Tibial nerve (tissue), 4 donors: ENCODE measurements at places on chromosomes 1 and 21. TPM values are rescaled to one million over a fixed set of nuclear protein-coding genes. Genes with fewer than 3 reads are reported as not detected.

The LRIF1 gene
- total RNA-seq = 6.6 TPM

The PLA2G5 gene
- 0.87 TPM for total RNA-seq

The OVAAL gene
- not detected for total RNA-seq

The NUCKS1 gene
- 181 TPM for total RNA-seq

The SPRR4 gene
- not detected for total RNA-seq

The ANKRD65 gene
- total RNA-seq = 15.9 TPM

The INPP5B gene
- 52.5 TPM for total RNA-seq

- no peak overlapping the region for H3K4me3 ChIP-seq
- H3K27ac ChIP-seq = no peak overlapping the region
- DNase-seq = no peak
- H3K27me3 ChIP-seq = no peaks in the 10 kb centered on the region
Observed at GRCh38 chr1:116997636-116998035, 3.9 kb upstream of the CD101 start.

GRCh38 chr1:155006601-155007101 is 4.0 kb downstream of the ZBTB7B start:
- DNase-seq = no peak
- no peaks in the 10 kb centered on the region for H3K36me3 ChIP-seq
- H3K4me3 ChIP-seq = no peak overlapping the region

DNA sequence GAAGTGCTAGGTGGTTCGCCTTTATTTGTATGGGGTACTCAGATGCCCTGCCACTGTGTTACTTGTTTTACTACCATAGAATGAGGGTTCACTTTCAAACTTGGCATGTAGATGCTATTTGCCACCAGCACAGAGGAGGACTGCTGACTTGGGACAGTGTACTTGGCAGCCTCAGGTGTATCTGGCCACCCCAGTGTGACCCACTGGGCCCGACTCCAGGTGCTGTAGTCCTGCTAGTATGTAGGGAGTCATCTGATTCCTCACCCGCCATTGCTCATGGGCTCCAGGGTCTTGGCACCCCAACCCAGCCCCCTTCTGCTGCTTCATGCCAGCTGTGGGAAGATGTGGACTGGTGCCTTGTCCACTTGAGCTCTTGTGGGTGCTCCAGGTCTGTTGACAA is 40.0 kb downstream of the ZNF678 start:
- peaks cover 28% of the 10 kb centered on the region for H3K36me3 ChIP-seq
- H3K4me3 ChIP-seq = no peak overlapping the region
- H3K27me3 ChIP-seq = no peaks in the 10 kb centered on the region

DNA sequence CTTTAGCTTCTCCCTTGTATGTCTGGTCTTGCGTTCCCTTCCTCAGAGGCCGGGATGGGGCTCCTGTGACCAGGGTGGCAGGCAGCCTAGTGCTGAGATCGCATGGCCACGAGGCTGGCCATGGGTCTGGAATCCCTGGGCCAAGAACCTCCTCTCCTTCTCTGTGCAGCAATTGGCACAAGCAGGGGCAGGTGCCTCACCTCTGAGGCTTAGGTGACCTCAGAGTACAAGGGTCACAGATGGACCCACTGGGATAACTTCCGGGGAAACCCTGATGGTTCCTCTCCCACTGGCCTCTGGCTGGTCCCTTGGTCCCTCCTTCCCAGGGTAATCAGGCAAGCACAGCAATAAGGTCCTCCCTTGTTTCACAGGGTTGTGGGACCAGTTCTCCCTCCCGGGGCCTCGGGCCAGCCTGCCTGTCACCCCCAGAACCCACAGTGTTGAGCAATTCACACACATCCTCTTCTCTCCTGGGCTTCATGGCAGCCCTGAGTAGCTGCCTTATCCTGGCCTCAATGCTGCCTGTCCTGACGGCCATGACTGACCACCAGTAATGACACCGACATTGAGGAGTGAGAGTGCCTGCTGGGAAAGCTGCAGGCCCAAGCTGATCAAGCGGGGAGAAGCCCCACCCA is 38.6 kb downstream of the BMP8A start:
- peaks cover 5% of the 10 kb centered on the region for H3K36me3 ChIP-seq
- no peak for DNase-seq
- H3K27me3 ChIP-seq = no peaks in the 10 kb centered on the region
- no peak overlapping the region for H3K27ac ChIP-seq
